CD14-positive monocyte (primary cell): ENCODE measurements at places on chromosomes 2 and 18.

GRCh38 chr2:46970334-46971288 is 55.0 kb upstream of the MCFD2 start:
- DNase-seq, result peak; percentile 96

DNA sequence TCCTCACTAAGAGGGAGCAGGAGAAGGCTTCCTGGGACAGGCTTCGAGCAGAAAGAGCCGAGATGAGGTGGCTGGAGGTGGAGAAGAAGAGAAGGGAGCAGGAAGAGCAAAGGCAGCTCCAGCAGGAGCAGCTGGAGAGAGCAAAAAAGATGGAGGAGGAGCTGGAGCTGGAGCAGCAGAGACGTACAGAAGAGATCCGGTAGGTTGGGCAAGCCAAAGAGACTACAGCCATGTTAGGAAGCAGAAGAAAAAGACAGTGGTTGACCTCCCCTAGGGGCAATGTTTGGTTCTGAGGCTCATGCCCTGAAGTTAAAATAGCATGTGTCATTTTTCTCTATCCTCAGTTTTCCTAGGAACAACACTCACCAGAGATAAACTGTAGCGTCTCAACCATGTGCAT is 45.1 kb downstream of the SUMO1 start:
- no peak for DNase-seq

DNA sequence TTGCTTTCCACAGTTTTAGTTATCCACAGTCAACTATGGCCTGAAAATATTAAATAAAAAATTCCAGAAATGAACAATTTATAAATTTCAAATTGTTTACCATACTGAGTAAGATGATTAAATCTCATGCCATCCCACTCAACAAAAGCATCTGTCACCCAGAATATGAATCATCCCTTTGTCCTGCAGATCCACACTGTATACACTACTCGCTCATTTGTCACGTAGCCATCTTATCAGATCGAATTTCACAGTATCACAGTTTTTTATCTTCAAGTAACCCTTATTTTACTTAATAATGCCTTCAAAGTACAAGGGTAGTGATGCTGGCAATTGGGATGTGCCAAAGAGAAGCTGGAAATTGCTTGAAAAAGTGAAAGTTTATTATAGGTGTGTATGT is 291.8 kb upstream of the LRATD1 start:
- DNase-seq, result no peak

DNA sequence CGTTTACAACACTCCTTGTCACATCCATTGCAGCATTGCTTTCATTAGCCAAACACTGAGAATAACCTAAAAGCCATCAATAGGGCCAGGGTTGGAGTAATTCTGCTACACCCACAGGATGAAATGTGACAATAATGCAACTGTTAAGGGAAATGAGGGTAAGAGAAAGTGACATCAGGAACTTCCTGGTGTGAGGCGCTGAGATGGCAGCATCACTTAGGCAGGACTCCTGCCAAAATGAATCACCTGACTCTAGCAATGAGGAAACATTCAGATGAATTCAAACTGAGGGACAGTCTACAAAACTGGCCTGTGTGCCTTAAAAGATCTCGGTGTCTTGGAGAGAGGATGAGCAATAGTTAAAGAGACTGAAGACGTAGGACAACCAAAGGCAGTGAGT is 115.6 kb upstream of the AGAP1 start:
- DNase-seq, result no peak

DNA sequence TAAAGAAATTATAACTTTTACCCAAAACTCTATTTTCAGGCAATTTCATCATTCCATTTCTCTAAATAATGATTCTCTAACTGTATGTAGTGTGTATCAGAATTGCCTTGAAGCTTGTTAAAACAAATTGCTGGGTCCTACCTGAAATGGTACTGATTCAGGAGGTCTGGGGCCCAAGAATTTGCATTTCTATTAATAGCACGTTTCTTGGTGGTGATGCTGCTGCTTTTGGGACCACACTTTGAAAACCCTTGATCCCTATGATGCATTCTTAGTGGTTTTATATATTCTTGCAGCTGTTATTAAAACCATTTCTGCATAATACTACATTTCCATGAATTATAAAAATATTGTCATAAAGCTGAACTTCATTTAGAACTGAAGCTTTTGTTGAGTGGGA is 140.7 kb downstream of the NCK2 start:
- DNase-seq, result no peak

- no peak for DNase-seq
Observed at GRCh38 chr2:177598326-177599138, 206.0 kb downstream of the AGPS start.

DNA sequence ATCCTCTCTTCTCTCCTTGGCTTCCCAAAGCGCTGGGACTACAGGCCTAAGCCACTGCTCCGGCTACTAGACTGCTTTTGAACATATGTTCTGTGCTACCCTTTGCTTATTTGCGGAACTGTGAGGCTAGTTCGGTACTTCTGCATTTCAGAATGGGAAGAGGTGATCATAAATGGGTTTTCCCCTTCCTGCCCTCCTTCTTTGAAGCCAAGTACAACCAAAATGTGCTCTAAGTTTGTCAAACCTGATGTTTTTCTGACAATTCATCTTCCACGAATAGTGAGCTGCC is 1.7 kb upstream of the ESCO1 start:
- peak; percentile 79 for DNase-seq

DNA sequence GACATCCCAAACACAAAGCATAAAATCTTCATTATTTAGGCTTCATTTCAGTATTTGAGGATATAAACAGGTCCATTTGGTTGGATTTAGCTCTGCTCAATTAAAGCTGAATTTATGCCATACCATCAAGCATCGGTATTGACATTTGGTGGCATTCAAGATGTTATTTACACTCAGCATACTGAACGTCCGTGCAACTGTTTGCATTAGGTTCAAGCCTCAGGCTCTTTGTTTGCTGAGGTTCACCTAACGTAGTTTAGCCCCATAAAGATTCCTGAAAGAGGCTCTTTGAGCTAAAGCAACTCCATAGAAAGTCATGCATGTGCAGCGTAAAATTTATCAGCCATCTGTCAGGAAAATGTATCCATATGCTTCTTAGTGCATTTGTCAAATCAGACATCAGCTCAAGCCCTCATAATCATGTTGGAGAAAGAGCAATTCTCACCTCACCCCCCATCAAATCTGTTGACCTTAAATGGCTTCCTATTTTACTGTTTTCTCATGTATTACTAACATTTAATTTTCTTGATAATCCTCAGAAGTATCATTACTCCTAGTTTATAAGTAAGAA is 366.9 kb downstream of the EPHA4 start:
- no peak for DNase-seq

GRCh38 chr18:3863593-3863992 is 413.6 kb downstream of the TGIF1 start:
- DNase-seq, result no peak

DNA sequence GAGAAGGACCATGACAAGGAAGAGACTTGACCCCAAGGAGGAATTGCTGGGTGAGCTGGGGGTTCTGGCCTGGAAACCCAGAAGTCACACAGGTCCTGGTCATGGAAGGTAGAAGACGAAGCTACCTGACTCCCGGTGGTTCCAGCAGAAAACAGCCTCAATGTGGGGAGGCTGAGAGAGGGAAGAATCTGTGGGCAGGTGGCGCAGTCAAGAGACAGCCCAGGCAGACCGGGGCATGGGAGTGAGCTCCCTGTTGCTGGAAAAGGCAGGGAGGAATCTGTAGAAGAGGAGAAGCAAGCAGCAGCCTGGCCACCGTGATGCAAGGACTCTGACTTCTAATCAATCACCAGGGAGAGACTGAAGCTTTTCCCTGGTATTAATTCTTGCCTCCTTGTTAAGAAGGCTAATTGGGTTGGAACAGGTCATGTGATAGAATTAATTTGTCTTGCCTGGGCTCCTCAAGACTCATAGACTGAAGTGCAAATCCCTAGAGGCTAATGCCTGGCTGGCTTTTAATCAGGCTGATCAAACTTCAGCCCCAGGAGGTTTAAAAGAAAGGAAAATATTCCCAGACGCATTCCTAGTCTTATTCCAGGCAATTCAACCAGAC is 30.1 kb downstream of the CNGA3 start:
- no peak for DNase-seq

DNA sequence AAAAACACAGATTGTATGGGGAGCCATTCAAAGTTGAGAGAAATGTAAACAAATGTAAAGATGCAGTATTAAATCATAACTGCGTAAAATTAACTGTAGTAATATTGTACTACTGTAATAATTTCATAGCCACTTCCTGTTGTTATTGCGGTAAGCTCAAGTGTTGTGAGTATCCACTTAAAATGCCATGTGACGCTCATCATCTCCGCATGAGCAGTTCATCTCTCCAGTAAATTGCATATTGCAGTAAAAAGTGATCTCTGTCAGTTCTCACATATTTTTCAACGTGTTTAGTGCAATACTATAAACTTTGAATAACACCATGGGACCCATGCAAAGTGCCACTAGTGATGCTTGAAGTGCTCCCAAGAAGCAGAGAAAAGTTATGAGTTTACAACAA is 41.8 kb upstream of the SP3 start:
- peak; percentile 68 for DNase-seq

DNA sequence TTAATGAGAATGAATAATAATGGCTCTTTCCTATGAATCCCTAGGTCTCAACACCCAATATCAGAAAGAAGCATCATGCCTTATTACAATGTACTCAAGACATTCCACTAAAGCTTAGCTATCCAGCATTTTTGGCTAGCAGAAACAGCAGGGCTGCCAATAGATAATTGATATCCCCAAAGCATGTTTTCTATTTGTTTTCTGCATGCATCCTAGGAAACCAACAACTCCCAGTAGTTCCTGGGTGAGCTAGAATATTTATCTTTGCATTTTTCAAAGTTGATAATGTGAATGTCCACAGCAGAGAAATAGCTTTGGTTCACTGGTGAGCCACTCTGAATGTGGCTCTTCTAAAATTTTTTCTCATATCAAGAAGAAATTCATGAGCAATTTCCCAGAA is 5.8 kb upstream of the ANTXR1 start:
- no peak for DNase-seq

GRCh38 chr2:15636972-15637785 is 45.5 kb downstream of the DDX1 start:
- peak; percentile 26 for DNase-seq

- peak; percentile 18 for DNase-seq
Observed at GRCh38 chr2:42513252-42513918, 19.6 kb upstream of the KCNG3 start.

- no peak for DNase-seq
Observed at GRCh38 chr2:62654423-62654791, 51.1 kb upstream of the EHBP1 start.

DNA sequence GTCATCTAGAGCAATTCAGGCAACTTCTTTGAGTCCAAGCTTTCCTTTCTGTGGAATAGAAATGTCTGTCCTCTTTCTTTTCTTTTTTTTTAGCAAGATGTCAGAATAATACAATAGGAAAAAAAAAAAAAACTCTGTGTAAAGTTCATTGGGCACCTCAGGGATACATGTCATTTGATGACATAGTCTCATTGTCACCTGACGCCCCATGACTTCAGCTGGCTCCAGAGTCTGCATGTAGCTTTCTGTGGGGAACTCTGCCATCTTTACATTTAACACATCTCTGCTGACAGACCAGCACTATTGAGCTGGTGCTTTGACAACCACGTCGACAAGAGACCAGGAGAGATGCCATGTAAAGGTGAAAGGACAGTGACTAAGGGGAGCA is 172.5 kb upstream of the KLF7 start:
- DNase-seq, result no peak

DNA sequence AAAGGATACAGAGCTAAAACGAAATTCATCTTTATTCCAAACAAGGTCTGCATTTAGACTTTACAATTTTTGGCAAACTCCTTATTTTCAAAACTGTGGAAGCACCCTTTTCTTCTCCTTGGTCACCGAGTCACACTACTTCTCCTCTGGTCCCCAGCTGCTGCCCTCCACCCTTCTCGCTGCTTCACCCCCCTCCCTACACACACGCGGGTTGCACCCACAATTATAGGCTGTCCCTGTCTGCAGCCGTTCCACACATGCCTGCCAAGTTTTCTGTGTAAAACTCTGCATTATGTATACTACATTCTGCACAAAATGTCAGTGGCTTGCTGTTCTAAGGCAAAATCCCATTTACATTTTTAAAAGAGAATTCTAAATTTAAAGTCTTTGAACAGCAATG is 63.5 kb downstream of the PTPN2 start:
- DNase-seq, result no peak

GRCh38 chr2:45843136-45843535 is 191.7 kb downstream of the PRKCE start:
- no peak for DNase-seq

- no peak for DNase-seq
Observed at GRCh38 chr2:120637847-120638246, 97.8 kb upstream of the GLI2 start.

DNA sequence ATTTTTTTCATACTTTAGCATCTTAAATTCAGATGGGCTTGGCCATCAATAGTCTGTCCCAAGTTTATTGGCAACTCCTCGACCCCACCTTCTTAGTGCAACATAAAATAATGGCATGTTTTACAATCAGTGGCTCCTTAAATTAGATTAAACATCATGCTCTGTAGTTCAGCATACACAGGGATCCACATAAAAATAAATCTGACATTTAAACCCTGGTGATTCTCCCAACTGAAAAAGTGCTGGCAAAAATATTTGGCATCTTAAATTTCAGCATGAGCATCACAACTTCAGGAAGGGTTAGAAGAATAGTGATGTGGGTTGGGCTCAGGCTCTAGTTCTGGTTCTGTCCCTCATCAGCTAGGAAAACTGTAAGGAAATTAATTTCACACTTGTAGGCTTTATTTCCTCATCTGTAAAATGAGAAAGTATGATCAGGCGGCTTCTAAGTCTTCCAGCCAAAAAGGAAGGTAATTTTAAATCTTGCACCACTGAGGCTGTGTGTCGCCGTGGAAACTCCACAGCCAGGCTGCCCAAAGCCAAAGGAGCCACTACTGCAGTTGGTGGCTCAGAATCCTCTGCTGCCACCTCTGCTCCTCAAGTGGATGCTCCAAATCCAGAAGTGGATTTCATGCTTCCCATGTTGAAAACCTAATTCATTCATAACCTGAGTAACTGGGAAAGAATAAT is 17.6 kb upstream of the EPG5 start:
- DNase-seq, result peak; percentile 69

DNA sequence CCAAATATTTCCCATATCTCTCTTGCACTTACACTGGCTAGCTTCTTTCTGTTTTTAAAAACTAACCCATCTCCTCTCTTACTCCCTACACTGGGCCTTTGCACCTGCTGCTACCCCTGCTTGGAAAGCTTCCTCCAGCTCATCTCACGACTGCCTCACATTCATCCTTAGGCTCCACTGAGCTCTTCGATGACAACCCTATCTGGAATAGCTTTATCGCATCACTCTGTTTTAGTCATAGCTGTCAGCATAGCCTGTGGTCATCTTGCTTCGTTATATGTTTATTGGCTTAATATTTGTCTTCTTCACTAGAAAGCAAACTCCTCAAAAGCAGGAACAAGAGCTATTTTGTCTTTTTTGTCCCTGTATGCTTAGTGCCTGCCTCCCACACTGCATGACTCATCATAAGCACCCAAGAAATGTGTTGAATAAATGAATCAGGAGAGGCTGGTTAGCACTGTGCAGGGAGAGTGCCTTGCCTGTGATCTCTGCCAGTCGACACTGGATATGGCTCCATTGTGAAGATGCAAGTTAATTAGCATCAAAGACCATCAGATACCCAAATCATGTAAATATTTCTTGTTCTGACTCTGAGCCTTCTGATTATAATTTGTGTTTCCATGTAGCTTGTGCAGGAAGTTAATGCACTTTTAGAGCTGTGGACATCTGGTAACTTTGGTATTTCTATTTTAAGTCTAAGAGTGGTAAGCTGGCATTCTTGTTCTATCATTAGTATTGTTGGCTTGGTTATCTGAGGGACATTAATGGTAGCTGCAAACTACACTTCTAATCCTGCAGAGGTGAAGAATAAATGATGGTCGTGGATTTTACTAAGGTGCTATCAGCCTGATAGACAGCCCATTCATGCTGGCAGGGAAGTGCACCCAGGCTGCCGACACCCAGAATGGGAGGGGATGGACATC is 10.3 kb upstream of the DYTN start:
- DNase-seq, result no peak
